GM04503 (cell line): ENCODE measurements at places on chromosomes 12 and 14.
A peak's percentile ranks its signal among the peaks of the same experiment; 100 is the strongest.

GRCh38 chr12:98741196-98741555 lies 96.1 kb downstream of the APAF1 start:
- DNase-seq = no peak

- DNase-seq = no peak
These were observed 173.0 kb upstream of the IGF1 start for GRCh38 chr12:102653406-102653805.

GRCh38 chr12:92244036-92244435 lies 98.4 kb upstream of the BTG1 start:
- no peak for DNase-seq

DNA sequence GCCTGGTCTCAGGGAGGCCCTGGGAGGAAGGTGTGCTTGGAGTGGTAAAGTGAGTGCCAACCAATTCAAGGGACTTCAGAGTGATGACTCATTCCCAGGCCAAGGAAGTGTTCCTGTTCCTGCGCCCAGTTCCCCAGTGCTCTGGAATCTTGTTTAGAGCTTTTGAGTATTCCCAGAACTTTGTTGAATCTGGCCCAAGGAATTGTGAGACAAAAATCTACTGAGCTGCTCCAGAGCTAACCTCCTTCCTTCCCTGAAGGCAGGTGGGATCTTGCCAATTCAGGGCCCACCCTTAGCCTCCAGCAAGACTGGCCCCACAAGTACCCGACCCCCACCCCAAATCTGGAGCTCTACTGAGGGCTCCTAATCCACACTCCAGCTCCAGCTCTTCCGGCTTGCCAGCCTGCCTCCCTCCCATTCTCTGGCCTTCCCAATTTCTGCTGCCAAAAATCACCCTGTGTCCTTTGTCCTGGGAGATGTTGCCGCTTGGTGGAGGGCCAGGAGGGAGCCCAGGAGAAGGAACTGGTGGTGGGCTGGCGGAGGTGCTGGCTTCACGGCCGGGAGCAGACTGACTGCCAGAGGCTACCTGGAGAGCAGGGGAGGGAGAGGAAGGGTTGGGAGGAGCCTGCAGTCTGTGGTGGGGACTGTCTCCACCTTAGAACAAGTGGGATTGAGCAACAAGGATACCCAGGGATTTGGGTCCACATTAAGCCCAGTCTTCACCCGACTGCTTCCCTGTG lies 2.0 kb upstream of the ATN1 start:
- peak; percentile 86 for DNase-seq

- DNase-seq = peak; percentile 52
These were observed 152.4 kb upstream of the PRICKLE1 start for GRCh38 chr12:42741771-42742510.

DNA sequence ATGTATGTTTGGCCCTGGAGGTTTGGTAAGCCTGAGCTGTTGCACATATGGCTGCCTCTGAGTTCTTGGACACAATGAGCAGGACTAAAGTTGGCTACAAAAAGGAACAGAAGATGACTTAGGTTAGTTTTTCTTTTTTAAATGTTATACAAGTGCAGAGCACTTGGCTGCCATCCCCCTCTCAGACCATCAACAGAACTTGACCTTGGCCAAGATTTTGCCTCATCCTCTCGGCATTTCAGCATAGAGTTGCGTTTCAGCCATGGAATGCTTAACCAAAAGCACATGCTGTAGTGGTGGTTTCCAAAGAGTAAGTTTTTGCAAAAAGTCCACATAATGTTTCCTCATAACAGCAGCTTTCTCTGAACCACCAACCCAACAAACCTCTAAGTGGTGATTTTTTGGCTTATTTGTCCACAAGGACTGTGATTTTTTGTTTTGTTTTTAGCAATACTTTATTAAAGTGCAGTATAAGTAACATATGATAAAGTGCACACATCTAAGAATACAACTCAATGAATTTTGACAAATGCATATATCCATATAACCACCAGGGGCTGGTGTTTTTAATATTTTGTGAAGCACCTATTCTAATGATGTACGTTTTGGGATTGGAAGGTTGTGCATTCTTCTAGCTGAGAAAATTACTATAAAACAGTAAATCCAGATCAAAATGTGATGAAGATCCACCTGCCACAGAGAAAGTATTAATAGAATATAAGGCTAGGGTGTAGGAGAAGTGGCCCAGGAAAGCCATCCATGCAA lies 12.1 kb upstream of the GALNT16 start:
- DNase-seq = peak; percentile 93

DNA sequence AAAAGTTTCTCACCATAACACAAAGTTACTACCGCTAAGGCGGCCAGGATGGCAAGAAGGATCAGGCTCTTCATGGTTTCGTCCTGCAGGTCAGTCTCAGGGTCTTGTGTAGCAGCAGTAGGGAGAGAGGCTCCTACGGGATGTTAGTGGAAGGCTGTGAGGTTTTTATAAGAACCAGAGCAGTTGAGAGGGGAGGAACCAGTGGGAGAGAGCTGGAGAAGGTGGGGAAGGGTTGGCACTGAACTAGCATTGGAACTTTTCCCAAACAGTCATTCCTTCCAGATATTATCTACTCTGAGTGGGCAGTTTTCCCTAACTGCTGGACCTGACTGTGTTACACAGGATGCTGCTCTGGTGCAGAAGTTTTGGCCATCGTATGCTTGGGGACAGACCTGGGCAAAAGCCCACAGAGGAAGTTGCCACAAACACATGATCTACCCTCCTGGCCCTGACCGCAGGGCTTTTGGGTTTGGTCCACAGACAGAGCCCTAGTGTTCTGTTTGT lies at the start of gene MGP:
TSS of gene MGP (minus strand) at position 137 of the 504 bp plus-strand sequence. CDS start at position 74, 63 bp downstream.
- DNase-seq = no peak
